ENCODE measurements at places on chromosomes 7 and 10.

GRCh38 chr7:29723599-29723998 lies 82.7 kb upstream of the WIPF3 start:
- DNase-seq = no peak

DNA sequence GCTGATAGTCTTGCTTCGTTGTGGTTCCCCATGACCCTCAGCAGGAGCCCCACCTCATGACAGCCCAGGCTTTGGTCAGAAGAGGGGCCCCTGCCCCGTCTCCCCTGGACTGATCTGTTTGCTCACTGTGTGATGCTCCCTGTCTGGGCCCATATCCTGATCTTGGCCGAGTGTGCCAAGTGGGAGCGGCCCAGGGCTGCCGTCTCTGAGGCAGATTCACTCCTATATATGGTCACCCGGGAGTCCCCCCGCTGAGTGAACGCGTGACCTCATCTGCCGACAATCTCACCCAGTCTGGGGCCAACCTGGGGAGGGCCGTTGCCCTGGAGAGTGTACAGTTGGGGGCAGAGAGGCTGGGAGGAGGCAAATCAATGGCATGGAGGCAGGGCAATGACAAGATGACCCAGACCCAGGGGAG lies 34.5 kb downstream of the PPIF start:
- DNase-seq = peak; percentile 14

GRCh38 chr10:101874252-101874651 lies 30.7 kb upstream of the KCNIP2 start:
- DNase-seq = no peak

DNA sequence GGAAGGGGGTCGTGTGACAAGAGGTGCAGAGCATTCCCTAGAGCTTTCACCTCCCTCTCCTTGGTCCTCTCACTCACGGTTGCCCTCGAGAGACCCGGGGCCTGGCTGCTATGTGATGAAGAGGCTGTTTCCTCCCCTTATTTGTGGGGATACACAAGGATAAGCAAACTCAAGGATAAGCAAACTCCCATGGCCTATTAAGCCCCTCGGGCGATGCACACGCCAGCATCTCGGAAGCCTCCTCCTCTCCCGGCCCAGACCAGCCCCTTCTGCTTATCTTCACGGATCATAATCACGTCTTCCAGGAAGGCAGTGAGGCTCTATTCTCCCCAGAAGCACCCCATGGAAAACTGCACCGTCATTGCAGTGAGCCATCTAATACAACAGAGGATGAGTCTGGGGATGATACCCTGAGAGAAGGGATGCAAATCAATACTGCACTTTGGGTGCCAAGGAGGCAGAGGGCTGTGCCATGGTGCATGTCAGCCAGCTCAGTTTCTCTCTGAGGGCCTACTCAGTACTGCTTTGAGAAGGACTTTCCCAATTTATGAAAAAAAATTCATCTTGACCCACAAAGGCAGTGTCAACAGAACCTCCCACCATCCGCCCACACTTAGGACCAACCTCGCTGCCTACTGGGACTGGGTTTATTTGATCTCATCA lies 22.2 kb downstream of the TMEM273 start:
- DNase-seq = no peak

DNA sequence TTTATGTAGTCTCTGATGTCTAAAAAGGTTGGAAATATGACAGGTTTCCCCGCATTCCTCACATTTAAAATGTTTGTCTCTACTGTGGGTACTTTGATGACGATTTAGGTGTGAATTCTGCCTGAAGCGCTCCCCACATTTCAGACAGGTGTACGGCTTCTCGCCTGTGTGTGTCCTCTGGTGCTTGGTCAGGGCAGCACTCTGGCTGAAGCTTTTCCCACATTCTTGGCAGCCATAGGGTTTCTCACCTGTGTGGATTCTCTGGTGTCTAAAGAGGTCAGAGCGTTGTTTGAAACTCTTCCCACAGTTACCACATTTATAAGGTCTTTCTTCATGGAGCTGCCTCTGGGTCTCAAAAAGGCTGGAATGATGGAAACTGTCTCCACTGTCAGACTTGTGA lies 6.3 kb downstream of the ZNF394 start:
- no peak for DNase-seq

- no peak for DNase-seq
Measured at GRCh38 chr10:119225083-119225658, 17.8 kb downstream of the GRK5 start.

GRCh38 chr7:73833251-73833919 lies 2.6 kb downstream of the CLDN4 start:
- DNase-seq = no peak

- no peak for DNase-seq
Measured at GRCh38 chr10:21813946-21814345, 189.6 kb downstream of the DNAJC1 start.

DNA sequence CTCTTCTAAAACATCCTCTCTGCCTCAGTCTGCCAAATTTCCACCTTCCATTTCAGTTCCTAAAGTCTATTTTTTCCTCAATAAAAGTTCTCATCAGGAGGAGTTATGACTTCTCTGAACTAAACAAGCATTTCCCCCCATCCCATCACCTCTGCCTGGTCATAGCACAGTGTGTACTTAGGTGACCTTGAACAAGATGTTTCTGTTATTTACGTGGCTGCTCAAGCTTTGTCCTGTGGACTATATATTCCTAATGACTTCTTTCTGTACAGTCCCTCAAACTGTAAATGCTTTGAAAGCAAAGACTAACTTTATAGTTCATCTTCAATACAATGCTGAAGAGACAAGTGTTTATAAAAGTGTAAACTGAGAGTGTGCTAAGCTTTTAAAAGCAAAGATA lies 166.9 kb downstream of the CPEB3 start:
- DNase-seq = no peak

- no peak for DNase-seq
Measured at GRCh38 chr7:152661479-152661878, 14.5 kb downstream of the XRCC2 start.

- peak; percentile 29 for DNase-seq
Measured at GRCh38 chr7:114865564-114865963, 56.3 kb upstream of the MDFIC start.

- DNase-seq = no peak
Measured at GRCh38 chr7:77516085-77516484, 21.0 kb upstream of the PTPN12 start.

DNA sequence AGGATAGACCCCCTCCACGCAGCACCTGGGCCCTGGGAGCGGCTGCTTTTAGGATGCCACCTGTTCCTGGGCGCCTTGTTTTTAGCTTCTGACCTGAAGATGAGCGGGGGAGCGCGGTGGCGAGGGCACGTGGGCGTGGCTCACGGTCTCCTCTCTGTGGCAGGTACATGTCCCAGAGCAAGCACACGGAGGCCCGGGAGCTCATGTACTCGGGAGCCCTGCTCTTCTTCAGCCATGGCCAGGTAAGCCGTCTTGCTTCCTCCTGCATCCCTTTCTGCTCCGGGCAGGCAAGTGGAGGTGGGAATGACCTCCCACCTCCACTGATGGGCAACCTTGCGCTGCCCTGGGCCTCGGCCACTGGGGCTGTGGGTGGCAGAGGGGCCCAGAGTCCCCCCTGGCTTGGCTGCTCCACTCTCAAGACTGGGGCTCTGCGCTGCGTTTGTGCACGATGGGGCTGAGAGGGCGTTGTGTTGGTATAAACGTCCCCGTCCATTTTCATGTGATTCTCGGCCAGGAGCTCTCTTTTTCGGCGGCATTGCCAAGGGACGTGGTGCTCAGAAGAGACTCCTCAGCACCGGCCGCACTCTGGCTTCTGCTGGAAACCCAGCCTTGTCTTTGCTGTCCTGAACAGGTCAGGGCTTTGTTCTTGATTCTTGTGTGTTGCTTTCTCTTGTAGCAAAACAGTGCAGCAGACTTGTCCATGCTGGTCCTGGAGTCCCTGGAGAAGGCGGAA lies 9.7 kb downstream of the GET4 start:
- no peak for DNase-seq

DNA sequence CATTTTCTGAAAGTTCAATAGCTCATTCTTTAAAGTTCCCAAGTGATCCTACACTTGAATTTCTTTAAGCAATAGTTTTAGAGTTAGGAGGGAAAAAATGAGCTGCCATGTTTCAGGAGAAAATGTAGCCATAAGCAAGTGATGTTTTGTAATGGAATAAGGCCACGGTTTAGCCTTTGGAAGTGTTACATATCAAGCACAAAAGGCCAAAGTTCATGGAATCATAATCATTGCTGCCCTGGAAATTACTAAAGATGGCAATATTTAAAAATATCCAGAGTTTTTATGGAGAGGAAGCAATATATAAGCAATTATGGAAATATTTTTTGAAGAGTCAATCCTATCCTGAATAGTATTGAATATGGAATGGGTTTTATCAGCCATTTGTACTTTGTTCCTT lies 68.4 kb downstream of the ETV1 start:
- no peak for DNase-seq

GRCh38 chr7:113606325-113606724 lies 312.5 kb downstream of the PPP1R3A start:
- DNase-seq = no peak

GRCh38 chr7:323410-323809 lies 33.4 kb downstream of the FOXL3 start:
- DNase-seq = no peak

DNA sequence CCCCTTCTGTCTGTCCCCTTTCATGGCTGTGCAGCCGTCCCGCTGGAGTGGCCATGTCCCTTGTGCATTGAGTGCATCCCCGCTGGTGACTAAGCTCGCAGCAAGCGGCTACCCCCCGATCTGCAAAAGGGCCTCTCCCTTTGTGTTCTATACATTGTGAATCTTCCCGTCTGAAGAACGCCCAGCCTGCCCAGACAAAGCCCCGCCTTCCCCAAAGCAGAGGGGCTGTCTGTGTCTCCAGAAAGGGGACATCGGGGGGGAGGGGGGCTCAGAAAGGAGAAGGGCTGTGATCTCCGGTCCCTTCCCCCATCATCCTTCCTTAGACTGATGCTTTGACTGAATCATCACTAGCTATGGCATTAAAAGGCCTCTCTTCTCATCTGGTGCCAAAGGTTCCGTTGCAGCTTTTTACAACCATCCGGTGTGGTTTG lies 11.9 kb downstream of the NPTX2 start:
- no peak for DNase-seq

- no peak for DNase-seq
Measured at GRCh38 chr7:6432781-6433180, 15.0 kb downstream of the DAGLB start.

GRCh38 chr7:133642907-133643306 lies 390.0 kb downstream of the EXOC4 start:
- DNase-seq = no peak

DNA sequence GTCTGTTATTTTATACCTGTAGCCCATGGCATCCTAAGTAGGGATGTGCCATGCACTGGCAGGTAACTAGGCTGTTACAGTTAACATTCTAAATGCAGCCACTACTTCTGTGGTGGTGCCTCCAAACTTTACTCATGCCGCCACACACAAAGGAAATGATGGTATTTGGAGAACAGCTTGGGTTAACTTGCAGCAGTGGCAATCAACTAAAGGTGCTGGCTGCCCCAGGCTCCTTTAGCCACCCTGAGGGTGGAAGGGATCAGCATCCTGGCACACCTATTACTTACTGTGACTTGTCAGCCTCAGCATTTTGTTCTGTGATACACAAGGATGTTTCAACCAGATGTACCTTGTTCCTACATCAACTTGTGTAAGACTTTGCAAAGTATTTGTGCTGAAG lies 221.8 kb upstream of the PPP1R3A start:
- no peak for DNase-seq

- no peak for DNase-seq
Measured at GRCh38 chr7:3039787-3040186, 3.9 kb downstream of the CARD11 start.

- DNase-seq = no peak
Measured at GRCh38 chr7:145398758-145399157, 562.9 kb upstream of the TPK1 start.

DNA sequence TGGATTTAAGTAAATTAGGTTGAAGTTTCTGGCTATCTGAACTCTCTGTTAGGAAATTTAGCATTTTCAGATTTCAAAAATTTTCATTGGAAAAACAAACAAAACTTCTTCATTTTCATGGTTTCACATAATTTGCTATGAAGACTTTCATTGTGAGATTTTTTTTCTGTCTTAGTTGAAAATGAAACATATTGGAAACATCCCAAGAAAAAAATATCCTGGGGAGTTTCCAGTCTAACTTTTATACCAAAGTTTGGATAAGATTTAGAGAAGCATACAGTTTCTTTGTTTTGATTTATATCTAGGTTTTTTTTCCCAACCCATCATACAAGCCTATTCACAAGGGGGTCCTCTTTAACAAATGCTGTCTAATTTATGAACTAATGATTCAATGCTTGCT lies 300.5 kb upstream of the SEMA3A start:
- DNase-seq = no peak

DNA sequence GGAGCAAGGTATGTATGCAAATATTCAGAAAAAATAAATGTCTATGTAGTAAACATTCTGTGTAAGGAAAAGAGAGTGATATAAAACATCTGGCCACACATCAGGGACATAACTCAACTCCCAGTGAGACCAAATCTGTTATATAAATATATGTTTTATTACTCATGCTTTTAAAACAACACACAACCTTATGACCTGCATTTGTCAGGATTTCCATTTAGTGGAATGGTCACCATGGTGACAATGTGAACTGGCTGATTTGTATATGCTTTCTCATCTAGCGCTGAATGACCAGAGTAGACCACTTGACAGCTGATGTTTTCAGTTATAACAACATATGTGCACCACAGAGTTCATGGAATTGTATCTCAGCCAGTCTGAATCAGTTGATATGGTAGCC lies 551.7 kb downstream of the HTR7 start:
- no peak for DNase-seq

DNA sequence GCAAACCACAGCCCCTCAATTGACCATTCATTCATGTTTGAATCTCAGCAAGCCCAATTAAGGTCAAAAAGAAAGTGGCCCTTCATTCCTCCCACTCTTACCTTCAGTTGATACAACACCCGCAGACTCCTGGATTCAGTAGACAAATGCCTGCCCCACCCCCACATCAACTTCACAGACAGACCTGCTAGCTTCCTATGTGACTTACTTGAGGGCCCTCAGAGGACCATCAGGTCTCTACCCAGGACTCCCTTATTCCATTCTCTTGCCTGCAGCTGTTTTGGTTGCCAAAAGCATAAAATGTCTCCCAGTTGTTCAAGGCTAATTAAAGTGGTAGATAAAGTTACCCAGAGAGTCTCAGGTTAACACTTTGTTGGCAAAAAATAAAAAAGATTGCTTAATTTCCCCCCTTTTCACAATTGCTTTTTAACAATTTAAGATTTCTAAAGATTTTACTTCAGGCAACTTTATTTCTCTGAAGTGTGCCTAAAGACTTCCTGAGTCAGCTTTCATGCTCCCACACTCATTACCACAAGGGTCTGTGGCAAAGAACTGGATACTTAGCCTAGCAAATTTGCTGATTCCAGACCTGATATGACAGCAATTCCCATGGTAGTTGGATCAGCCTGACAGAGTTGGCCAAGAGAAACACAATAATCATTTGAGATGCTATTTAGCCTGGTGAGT lies 3.3 kb upstream of the MTERF1 start:
- DNase-seq = no peak

GRCh38 chr10:15189133-15189885 lies 20.8 kb upstream of the NMT2 start:
- no peak for DNase-seq

Data from DMS 273 treated with DMSO at 0.1 percent for 48 hours (cell line).